EL (cell line): ENCODE measurements at places on chromosomes 3 and 15.
A peak's percentile ranks its signal among the peaks of the same experiment; 100 is the strongest.

- DNase-seq: peak; percentile 19
These were observed at the start of gene HOMER2 for GRCh38 chr15:82952158-82953081. TSS of gene HOMER2 (minus strand) at chr15:82952720. CDS start at chr15:82952535, 185 bp downstream.

GRCh38 chr3:17423786-17424536 is 318.5 kb downstream of the TBC1D5 start:
- DNase-seq: no peak

DNA sequence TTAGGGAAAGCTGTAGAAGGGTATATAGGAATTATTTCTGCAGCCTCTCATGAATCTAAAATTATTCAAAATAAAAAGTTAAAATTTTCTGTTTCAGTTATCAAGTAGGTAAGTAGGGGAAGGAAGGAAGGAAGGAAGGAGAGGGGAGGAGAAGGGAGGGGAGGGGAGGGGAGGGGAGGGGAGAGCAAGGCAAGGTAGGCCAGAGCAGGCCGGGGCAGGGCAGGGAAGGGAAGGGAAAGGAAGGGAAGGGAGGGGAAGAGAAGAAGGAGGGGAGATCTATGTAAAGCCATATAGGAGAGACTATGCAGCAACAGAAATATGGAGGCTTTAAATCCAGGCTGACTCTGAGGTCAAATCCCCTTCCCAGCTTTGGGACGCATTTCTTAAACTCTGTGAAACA is 38.3 kb upstream of the BOC start:
- no peak for DNase-seq

DNA sequence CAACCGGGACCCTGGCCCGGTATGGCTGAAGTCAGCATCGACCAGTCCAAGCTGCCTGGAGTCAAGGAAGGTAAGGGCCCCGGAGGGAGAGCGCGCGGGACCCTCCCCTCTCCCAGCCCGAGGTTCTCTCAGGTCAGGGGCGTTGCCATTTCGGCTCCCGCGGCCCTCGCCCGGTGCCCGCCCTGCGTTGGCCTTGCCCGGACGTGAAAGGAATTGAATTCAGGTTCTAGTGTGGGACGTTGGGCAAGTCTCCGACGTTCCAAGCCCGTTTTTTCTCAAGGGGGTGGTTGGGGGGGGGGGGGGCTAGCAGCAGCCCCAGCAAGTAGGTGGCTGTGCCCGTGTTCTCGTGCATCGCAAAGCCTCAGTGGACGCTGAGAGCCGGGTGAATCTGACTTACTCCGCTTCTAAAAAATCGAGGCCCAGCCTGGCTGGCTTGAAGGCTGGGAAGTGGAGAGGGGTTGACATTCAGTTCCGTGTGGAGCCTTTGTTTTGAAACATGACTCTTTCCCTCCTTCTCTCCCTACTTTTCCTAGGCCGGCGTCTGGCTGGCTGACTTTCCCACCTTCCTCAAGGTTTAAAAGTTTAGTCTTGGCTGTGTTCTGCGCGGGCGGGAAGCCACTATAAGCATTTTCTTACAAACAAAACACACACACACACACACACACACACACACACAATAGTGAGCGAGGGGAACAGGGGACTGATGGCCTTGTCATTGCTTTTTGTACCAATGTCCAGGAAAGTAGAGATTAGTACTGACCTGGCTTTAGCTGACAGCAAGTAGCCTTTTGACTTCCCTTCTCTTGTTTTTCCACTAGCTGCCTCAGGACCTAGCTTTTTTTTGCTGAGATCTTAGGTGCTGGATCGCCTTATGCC is at the start of gene UTS2B:
Gene UTS2B, minus strand, starts transcription at position 873 of the 876 bp plus-strand sequence. CDS start 48,337 bp downstream, outside the sequence.
- peak; percentile 63 for DNase-seq

- no peak for DNase-seq
These were observed 67.4 kb downstream of the ATP13A5 start for GRCh38 chr3:193310914-193311723.

DNA sequence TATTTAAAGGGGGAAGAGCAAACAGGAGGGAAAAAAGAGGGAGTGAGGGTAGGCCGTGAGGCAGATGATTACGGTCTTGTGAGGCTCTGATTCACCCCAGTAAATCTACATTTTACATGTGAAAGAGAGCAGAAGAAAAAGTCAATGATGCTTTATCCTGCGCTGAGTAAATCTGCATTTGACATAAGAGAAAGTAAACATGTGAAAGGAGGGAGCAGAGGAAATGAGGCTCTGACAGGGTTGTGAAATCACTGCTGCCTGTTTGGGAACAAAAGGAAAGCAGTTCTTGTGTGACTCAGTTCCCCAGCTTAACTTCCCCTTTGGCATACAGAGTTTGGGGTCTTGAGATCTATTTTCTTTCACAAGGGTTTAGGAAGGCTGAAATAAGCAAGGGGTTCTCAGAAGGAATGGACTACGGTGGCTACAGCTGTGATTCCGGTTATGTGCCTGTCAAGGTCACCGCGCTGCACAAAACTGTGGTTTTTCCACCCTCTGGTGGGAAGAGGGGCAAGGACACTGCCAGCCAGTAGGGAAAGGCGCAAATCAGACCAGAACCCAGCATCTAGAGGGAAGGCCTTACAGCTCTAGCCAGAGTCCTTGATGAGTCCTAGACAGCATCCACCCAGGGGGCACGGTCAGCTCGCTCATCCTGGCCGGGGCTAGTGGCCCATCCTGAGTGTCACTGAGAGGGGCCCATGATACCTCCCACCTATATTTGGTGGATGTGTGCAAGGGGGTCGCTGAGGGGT is 18.9 kb upstream of the HCN4 start:
- DNase-seq: peak; percentile 29

DNA sequence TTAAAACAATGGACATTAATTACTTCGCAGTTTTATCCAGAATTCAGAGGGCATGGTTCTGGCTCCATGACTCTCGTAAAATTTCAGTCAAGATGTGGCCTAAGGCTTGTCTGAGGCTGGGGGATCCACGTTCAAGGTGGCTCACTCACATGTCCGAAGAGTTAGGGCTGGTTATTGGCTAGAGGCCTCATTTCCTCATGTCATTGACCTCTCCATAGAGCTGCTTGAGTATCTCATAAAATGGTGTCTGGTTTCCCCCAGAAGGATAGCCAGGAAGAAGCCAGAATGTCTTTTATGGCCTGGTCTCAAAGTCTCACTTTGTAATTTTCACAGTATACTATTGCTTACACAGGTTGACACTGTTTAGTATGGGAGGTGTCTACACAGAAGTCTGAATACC is 67.3 kb upstream of the DCBLD2 start:
- no peak for DNase-seq

GRCh38 chr3:83873550-83873949 is 1085.2 kb upstream of the CADM2 start:
- no peak for DNase-seq

DNA sequence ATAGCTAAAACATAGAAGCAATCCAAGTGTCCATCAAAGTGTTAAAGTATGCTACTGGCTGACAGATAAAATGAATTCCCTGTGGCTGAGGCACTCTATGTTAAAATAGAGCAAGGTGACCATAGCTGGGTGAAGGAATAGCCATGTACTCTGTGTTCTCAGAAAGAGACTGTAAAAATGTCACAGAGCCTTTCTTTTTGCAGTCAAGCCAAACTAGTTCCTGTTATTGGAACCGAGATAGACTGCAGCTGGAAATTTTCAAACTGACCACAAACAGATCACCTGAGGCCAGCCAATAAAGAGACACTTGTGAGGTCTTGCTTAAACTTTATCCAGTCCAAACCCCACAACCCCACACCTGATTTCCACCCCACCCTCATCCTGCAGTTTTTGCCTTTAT is 422.8 kb upstream of the NAALADL2 start:
- DNase-seq: no peak

GRCh38 chr3:150756491-150757059 is 6.4 kb downstream of the SIAH2 start:
- DNase-seq: no peak

GRCh38 chr3:129276385-129276784 is 2.3 kb upstream of the HMCES start:
- no peak for DNase-seq

- peak; percentile 46 for DNase-seq
These were observed 53.5 kb downstream of the AMOTL2 start for GRCh38 chr3:134320749-134321148.

DNA sequence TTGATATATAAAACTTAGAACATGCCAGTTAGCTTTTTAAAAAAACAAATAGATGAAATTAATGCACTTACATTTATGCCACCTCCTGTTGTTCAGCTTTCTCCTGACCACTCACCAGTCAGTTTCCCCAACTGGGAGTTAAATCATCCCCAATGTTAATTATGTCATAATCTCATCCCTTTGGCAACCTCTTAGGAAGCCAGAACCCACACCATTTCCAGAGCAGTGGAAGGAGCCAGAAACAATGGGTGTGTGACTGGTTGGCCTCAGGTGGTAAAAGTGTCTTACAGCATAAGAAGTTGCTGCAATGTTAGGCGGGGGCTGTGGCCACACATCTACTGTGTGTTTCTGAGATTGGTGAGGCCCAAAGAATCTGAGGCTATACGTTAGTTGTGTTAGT is 46.5 kb upstream of the MITF start:
- DNase-seq: no peak

DNA sequence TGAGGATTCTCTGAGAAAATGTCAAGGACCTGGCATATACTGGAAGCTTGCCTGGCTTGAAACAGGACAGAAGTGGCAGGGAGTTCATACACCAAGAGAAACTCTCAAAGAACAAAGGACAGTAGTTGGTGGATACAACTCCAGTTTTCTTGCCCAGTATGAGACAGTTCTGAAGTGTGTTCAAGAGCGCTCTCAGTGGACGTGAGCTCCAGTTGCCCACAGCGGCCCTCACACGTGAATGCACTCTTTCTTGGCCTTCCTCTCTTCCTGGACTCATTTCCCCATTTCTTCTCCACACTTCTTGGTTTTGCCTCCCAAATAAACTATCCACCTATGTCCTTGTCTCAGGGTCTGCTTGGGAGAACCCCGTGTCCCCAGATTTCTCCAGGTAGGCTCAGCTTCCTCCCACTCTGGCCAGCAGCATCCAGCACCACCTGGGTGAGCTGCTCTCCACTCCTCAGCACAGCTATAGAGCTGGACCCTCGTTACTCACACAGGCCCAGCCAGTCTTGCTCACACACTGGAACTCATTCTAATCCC is 54.5 kb downstream of the DCLK3 start:
- no peak for DNase-seq

DNA sequence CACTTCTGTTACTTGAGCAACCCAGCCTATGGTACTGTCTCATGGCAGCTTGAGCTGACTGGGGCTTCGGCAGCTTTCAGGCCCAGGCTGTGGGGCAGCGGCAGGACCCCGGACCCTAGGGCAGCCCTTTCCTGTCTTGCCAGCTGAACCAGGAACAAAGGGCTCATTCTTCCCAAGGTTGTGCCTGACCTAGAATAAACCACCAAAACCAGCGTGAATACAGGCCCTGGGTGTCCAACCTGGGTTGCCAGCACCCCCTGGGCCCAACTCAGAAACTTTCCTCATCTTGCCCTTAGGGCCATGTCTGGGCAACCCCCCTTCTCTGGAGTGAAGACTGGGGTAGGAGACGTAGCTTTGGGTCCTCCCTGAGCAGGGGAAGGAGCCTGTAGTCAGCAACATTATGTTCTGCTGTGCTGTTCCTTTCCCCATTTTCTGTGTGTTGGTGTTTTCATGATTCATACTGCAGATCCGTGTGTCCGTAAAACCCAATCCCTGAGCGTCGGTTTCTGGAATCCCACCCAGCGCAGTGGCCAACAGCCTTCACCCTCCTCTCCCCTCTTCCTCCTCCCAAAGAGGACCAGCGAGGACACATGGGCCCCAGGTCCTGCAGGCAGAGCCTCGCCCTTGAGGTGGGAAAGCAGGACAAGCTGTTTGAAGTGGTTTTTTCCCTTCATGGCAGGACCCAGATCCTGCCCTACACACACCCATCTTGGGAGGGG is 33.5 kb downstream of the TKT start:
- no peak for DNase-seq

DNA sequence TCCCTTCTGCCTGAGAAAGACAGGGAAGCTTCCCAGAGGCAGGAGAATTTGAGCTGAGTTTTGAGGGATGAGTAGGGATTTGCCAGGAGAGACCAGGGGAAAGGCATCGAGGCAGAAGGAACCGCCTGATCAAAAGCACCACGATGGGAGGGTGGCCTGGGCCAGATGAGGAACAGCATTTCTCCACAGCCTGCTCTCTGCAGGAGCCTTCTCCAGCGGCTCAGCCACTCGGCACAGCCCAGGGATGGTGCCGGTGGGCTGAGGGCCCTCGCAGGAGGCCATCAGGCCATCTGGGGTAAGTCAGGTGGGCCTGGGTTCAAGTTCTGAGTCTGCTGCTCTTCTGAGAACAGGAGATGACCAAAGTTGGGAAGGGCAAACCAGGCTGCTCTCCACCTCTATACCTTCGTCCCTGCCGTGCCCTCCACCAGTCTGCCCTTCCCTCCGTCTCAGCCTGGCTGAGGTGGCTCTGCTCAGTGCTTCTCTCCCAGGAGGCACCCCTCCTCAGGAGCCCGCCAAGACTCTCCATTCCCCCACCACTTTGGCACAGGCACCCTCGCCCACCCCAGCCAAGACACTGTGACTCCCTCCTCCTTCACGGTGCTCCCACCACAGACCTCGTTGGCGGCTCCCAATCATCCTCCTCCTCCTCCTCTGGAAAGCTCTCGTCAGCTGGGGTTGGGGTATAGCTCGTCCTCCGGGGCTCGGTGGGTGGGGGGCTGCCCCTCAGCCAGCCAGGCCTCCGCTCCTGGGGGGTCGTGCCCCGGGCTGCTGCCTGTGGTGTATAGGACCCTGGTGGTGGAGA is 34.9 kb downstream of the GRIP2 start:
- DNase-seq: no peak

GRCh38 chr3:84439476-84439875 is 519.3 kb upstream of the CADM2 start:
- no peak for DNase-seq

- no peak for DNase-seq
These were observed 157.9 kb downstream of the TLE3 start for GRCh38 chr15:69939513-69940440.

- no peak for DNase-seq
These were observed 202.0 kb downstream of the FNDC3B start for GRCh38 chr3:172241405-172241804.

DNA sequence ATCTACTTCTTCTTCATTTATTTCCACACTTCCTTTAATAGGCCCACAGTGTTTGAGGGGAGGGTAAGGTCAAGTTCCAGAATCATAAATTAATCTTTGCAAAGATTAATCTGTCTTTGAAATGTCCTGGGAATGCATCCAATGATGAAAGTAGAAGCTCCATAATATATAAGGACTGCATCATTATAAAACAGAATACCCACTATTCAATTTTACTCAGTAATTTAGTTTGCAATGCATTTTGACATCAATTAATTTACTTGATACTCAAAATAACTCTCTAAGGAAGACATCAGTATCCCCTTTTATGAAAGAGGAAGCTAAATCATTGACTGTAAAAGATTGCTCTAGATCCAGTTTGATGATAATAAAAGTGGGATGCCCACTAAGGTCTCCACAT is 777.2 kb downstream of the GRM7 start:
- DNase-seq: no peak

DNA sequence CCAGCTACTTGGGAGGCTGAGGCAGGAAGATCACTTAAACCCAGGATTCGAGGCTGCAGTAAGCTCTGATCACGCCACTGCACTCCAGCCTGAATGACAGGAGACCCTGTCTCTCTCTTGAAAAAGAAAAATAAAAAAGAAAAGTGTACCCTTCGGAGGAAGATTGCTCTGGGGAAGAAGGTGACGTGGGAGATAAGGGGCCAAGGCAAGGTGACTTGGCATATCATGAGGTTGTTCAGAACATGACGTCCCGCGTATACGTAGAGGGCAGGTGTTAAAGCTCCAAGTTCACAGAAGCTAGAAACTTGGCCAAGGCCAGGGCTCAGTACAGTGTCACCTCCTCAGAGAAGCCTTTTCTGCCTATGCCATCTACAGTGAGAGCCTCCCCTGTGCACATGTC is 6.7 kb upstream of the ACAD9 start:
- DNase-seq: no peak
